ENCODE measurements at places on chromosomes 16 and 17. TPM values are rescaled to one million over a fixed set of nuclear protein-coding genes. Genes with fewer than 3 reads are reported as not detected.

GRCh38 chr17:64259922-64260321 is 3.1 kb downstream of the TEX2 start:
- DNase-seq: no peak

DNA sequence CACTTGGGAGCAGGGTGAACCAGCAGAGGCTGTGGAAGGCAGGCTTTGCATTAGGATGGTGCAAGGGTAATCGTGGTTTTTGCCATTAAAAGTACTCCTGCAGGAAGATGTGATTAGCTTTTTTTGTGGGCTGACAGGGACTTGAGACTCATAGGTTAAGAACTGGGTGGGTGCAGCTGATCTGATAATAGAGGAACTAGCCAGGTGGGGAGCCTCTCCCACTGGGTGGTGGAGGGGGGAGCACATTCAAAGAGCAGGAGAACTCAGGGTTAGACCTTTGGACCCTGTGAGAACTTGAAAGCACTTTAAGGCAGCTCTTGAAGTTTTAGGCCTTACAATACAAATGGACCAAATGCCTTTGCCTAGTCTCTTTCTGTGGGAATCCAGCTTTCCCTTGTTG is 32.4 kb downstream of the CCL4 start:
- DNase-seq: no peak

DNA sequence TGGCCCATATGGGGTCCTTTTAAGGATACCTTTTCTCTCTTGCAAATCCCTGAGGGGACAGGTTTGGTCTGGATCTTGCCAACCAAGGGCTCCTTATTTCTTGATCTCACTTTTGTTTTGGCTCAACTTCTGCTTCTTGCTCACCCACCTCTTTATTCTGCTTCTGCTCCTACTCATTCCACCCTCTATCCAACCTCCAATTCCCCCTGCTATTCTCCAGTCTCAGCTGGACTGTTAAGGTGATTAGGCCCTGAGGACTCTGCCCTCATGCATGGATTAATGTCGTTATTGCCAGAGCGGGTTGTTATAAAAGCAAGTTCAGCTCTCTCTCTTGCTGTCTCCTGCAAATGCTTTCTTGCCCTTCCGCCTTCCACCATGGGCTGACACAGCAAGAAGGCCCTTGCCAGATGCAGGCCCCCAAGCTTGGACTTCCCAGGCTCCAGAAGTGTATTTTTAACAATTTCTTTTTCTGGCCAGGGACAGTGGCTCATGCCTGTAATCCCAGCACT is 29.8 kb downstream of the LAT start:
- DNase-seq: no peak

GRCh38 chr17:58378733-58379510 is 26.9 kb upstream of the SUPT4H1 start:
- DNase-seq: no peak

The PRR35 gene
- not detected for total RNA-seq

- DNase-seq: peak; percentile 93
Measured at GRCh38 chr17:3888343-3889171, 4.3 kb downstream of the CAMKK1 start.

DNA sequence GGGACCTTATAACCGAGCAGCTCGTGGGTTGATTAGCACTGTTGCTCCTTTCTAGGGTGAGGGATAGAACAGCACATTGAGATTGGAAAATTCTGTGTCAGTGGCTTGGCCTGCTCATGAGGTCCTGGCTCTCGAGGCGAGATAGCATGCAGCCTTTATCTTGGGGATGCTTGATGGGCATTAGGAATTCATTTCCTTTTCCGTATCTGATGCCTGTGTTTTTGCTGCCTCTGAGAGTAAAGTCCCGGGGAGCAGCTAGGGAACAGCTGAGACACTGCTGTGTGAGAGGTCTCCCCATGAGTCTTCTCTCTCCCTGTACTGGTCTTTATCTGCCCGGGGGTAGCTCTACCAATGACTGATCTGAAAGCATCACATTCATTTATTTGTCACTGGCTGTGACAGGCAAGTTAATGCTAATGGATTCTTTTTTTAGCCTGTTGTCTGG is 14.5 kb downstream of the MSI2 start:
- no peak for DNase-seq

The CLDN9 gene
- not detected for total RNA-seq

- DNase-seq: no peak
Measured at GRCh38 chr16:2507052-2507659, 6.6 kb upstream of the ATP6V0C start.

- no peak for DNase-seq
Measured at GRCh38 chr17:63547083-63547523, 3.2 kb upstream of the DCAF7 start.

DNA sequence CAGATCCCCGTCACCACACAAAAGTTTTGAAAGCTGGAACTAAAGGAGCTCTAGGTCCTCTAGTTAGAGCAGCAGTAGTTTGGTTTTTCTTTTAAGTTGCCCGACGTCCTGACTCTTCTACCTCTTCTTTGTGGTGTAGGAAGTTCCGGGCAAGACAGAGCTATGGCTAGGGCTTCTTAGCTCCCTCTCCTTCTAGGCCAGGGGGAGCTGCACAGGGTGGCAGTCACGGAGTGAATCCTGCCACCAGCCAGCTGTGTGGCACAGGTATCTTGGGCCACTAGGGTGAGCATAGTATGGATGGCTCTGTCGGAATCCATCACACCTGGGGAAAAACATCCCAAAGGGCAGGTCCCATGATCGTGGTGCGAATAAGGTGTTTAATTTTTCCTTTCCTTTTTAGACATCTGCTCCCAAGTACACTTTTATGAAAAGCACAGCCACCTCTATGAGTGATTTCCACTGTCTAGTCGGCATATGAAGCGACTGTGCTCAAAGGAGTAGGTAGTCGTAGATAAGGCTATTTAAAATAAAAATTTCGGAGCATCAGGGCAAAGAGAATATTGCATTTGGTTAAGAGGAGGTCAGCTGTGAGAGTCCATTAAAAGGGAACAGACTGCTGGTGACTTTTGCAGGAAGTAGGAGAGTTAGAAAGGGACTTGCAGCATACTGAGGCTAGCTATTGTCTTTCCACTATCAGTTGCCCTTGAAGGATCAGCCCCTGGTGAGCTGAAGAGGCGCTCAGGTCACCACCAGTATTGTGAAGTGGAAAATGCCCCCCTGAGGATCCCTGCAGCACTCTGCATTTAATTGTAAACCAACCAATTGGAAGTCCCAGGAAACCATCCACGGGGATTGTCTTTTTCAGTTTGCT is 2.1 kb downstream of the PRKCA start:
- no peak for DNase-seq

- DNase-seq: no peak
Measured at GRCh38 chr16:78821335-78821734, 721.9 kb downstream of the WWOX start.

DNA sequence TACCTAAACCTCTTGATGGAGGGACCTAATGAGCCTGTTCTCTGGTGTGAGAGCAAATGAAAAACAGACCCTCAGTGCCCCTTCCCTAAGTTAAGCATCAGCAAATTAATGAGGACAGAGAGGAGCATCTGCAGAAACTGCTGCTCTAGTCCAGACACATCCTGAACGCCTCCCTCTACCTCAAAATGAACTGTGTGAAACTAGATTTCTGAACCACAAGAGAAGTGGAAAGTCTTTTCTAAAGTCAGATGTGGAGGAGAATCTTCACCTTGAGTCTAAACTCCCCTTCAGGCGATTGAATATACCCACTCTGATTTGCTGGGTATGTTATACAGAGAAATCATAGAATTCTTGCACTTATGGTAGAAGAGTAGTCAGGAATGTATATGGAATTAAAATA is 104.4 kb upstream of the AMZ2 start:
- DNase-seq: no peak

GRCh38 chr17:62998665-62999393 is 32.8 kb downstream of the TANC2 start:
- DNase-seq: no peak

GRCh38 chr17:8475781-8476180 is 40.1 kb downstream of the NDEL1 start:
- no peak for DNase-seq

The LLGL2 gene
- 8.2 TPM for total RNA-seq

DNA sequence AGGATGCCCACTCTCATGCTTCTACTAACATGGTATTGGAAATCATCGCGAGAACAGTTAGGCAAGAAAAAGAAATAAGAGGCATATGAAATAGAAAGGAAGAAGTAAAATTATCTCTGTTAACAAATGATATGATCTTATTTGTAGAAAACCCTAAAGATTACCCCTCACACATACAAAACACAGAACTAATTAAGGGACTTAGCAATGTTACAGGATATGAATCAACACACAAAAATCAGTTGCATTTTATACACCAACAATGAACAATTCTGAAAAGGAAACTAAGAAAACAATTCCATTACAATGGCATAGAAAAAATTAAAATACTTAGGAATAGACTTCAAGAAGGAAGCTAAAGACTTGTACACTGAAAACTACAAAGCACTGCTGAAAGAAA is 2.7 kb upstream of the CAPNS2 start:
- no peak for DNase-seq

DNA sequence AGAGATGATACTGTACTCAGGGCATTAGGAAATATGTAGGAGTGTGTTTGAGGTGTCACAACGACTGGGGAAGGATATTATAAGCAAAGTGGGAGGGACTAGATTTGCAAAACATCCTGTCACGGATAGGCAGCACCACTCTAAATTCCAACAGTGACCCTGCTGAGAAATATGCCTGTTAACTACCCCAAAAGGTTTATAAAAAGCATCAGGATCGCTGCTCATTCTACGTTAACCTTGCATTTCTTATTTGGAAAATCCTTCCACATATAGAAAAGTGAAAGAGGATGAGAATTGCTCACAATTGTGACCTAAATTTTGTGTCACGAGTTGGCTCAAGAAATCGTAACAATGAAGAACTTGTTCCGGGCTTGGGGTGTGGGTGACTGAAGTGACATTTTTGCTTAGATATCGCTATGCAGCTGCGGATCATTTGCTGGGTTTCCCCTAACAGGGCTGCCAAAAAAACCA is 51.6 kb downstream of the N4BP1 start:
- no peak for DNase-seq

- no peak for DNase-seq
Measured at GRCh38 chr17:66228887-66229782, at the start of gene APOH. TSS of gene APOH (minus strand) at chr17:66229415. CDS start at chr17:66229379, 36 bp downstream.

The ANKRD40 gene
- 92.0 TPM for total RNA-seq

DNA sequence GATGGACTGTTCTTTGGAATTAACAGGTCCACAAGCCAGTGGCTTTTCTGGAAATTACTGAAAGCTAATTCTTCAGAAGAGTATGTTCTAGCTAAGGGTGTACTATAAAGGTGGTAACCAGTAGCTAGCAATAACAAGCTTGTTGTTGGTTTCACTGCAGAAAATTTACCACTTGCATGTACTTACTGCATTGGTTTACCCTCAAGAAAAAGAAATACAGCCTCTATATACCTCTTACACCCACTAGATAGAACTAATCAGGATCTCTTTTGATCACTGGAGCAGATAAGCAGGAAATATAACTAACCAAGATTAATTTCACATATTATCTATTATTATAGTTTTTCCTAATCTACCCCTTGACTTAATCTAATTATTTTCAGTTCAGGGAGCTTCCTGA is 184.9 kb upstream of the TBX2 start:
- DNase-seq: no peak

- no peak for DNase-seq
Measured at GRCh38 chr16:63289834-63290460, 1253.7 kb upstream of the CDH8 start.

The CRISPLD2 gene
- 256 TPM for total RNA-seq

The TMEM204 gene
- 37.2 TPM for total RNA-seq

- no peak for DNase-seq
Measured at GRCh38 chr16:86828653-86829052, 250.3 kb downstream of the FOXL1 start.

- peak; percentile 55 for DNase-seq
Measured at GRCh38 chr16:11571549-11571948, 15.2 kb downstream of the LITAF start.

DNA sequence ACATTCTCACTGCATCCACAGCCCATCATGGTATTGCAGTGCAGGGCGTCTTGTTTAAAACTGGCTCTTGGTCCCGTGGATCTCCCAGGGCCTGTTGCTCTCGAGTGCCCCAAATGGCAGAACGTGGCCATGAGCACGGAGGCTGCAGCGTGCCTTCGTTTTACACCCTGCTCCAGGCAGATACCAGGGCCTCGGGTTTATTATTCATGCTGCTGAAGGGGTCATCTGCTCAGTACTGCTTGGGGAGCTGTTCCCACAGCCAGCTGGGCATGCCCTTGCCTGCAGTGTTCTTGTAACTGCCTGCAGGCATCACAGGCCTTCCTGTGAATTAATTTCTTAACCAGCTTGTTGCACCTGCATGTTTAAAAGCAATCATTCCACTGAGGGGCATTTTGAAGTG is 129.7 kb upstream of the CHMP6 start:
- DNase-seq: no peak

The MYH11 gene
- 53.5 TPM for total RNA-seq

Data from mesenteric fat pad (tissue), 1 donor.